T follicular helper cell (primary cell): ENCODE measurements at places on chromosomes 4 and X.

- no peak for DNase-seq
Measured at GRCh38 chrX:20263474-20263873, 3.2 kb downstream of the RPS6KA3 start.

DNA sequence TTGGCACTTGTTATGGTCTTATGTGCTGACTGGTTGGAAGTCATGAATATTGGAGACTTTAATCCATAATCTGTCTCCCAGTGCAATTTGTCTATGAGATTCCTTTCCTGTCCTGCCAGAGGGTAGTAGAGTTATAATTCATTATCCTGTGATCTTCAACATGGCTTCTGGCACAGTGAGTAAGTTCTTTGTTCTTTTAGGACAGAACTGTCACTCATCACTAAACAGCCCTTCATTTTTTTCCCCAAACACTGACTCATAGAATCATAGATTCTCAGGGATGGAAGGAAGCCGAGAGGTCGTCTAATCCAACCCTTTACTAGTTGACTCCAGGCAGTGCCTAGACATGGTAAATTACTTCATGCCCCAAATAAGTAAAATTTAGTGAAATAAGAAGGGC is 78.4 kb downstream of the LUZP4 start:
- no peak for DNase-seq

GRCh38 chrX:91435395-91435794 is 756 bp downstream of the PABPC5 start:
- DNase-seq, result no peak

DNA sequence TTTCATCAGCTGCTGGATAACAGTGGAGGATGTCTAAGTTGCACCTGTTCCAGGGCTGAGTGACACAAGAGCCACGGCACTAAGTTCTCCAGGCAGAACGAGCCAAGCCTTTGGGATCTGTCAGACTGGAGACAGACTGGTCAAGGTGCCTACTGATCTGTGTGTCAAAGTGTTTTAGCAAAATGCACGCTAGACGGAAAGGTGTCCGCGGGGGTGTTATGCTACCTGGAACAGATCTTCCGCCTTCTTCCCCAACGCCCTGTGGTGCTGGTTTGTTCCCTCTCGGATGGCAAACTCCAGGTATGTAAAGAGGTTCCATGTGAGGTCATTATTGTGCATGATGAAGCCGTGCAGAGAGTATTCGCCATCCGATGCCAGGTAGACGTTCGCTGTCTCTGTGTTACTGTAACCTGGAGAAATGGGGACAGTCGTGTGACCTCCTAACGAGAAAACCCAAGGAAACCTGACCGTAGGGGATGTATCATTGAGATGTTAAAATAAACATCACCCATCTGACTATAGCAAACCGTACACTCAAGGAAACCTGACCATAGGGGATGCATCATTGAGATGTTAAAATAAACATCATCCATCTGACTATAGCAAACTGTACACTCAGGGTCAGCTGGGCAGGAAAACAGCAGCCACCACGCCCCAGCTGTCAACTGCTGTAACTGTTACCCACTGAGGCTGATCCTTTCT is 29.7 kb upstream of the SLC25A6 start:
- DNase-seq, result no peak

- no peak for DNase-seq
Measured at GRCh38 chrX:27797575-27797974, 10.2 kb upstream of the MAGEB10 start.

DNA sequence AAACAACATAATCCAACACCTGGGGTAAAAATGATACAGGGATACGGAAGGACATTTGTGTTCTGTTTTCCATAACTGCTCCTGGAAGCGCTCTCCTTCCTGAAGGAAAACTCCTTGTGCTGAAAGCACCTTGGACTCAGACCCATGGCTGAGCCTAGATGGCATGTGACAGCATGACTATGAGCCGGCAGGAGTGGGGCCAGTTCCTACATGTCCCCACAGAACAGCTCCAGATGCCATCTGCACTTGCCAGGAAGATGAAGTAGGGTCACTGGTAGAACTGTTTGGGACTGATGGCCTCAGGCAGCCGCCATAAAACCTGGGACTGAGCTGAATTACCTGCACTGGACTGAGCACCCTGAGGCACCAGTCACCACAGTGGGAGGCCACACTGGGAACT is 56.0 kb upstream of the BCLAF3 start:
- no peak for DNase-seq

DNA sequence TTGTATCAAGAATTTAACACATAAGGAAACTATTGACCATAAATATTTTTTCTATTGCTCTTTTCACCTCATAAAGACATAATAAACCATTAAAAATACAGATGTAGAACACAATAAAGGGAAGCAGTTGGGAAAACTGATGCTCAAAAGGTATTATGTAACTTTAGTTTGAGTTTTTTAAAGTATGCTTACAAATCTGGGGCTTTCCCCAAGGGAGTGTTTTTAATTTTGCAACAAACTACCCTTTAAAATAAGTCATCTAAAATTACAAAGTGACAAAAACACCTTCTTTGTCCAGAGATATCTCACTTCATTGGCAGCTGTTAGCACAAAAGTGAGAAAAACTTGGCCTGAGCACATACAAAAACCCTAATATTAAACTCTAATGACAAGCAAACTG is 55.0 kb downstream of the PRDM5 start:
- no peak for DNase-seq

DNA sequence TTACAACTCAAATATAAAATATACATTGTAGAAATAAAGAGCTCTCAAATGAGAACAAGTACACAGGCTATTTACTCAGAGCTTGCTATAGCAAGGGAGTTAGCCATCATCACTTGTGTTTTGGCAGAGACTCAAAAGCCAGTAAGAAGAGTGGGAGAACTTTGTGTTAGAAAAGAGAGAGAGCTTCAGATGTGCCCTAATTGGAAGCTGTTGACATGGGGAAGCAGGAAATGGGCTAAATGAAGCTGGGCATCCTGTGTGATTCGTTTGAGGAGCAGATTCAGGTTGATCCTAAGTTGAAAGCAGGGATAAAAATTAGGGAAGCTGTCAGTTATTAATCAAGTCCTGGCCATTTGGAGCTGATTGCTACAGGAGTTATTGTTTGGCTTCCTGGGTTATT is 207.4 kb upstream of the MAOA start:
- DNase-seq, result no peak

DNA sequence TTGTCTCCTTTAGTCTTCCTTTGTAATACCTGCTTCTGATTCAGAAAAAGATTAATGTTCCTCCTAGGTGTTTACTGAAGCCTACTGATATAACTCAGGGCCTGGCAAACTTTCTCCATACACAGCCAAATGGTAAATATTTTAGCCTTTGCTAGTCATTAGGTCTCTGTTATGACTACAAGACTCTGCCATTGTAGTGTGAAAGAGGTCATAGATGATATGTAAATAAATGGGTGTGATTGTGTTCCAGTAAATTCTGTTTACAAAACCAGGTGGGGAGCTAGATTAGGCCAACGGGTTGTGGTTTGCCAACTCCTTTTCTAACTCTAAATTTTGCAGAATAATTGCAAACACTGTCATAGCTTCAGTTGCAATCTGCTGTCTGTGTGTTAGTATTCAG is 568.1 kb upstream of the GNPDA2 start:
- DNase-seq, result no peak

DNA sequence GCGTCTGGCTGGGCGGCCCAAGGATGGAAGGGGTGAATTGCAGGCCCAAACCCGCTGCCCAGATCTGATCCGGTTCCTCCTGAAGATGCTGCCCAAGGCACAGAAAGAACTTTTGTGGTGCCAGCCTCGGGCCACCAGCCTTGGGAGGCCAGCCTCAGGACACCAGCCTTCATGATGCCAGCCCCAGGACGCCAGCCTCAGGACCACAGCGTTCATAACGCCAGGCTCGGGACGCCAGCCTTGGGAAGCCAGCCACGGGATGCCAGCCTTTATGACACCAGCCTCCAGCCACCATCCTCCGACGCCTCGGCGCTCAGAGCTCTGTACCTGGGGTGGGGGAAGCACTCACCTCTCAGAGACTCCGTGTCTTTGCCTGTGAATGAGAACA is 107.8 kb downstream of the ADRA2C start:
- no peak for DNase-seq

GRCh38 chr4:172619218-172619617 is 549.4 kb upstream of the GALNT7 start:
- no peak for DNase-seq

- no peak for DNase-seq
Measured at GRCh38 chr4:80255329-80256095, 11.0 kb upstream of the FGF5 start.
